Right renal cortex interstitium (tissue), 3 donors: ENCODE measurements at places on chromosomes 11 and 22.

DNA sequence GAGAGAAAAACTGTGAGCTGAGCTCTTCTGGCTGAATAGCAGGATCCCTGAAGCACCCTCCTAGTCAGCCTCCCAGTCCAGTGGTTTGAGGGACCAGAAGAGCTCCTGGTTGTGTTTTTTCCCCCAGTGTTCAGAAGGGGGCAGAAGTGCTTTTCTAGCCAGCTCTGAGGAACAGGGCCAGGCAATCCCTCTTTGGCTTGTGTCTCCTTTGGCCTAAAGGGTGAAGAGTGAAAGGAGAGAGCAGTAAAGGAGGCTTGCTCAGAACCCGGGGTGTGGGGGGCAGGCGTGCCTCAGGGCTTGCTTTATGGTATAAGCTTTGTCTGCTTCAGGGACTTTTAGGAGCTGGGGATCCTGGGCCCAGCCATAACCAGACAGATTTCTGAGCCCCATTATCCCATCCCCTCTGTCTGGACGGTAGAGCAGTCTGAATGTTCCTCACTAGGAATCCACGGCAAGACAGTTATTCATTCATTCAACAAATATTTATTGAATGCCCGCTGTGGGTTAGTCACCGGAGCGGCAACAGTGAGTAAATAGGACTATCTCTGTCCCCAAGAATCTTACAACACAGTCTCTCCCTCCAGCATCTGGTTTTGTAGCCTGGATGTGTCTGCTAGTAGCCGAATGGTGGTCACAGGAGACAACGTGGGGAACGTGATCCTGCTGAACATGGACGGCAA, 14.5 kb downstream of the ACP2 start:
- DNase-seq, result no peak

- DNase-seq, result no peak
Observed at GRCh38 chr11:64767344-64768299, 7.8 kb upstream of the PYGM start.

DNA sequence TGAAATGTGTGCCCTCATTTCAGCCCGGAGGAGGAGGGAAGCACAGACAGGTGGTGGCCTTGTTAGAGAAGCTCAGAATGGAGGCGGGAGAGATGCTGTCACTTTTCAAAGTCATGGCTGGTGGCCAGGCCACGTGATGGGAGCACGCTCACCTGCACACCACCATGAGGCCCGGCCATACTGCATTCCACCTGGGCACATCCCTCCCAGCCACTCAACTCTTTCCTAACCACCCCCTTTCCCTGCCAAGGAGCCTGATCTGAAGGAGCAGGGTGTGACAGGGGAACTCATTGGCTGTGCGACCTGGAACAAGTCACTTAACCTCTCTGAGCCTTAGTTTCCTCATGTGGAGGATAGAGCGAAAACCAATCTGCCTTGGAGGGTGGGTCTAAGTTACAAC, 364.5 kb downstream of the CTTN start:
- no peak for DNase-seq

DNA sequence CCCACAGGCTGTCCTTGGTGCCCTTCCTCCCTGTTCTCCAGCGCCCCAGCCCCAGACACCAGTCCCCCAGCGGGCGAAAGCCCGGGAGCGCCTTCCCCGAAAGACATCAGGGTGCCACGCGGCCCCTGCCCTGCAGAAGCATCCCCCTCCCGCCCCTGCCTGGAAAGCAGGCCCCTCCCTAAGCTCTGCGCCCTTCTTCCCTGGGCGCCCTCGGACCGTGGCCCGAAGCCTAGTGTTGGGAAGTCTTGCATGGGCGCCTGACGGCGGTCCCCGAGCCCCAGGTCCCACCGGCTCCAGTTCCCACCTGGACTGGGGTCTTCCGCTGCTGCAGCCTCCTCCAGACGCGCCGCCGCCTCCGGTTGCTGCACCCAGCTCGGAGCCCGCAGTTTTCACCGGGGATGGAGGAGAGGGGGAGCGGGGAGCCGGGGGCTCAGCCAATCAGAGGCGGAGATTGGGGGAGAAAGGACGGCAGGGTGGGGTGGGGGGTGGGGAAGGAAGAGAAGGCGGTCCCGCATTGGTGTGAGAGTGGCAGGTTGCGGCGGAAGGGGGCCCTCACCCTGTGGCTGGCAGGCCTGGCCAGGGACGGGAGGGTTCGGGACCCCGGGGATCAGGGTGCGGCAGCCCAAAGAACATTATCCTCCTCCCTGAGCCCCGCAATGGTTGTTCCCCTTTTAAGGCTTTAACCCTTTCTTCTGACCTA, at the start of gene THY1:
THY1 (minus strand) TSS at position 364 of the 700 bp plus-strand sequence. CDS start 2,267 bp downstream, outside the sequence.
- DNase-seq, result no peak

- no peak for DNase-seq
Observed at GRCh38 chr11:24734742-24735237, 237.9 kb downstream of the LUZP2 start.

GRCh38 chr22:50041361-50042065, 16.6 kb downstream of the TTLL8 start:
- no peak for DNase-seq
